Activated gamma-delta T cell treated with Interleukin-2 at 50 U/mL for 16 hours (primary cell): ENCODE measurements at places on chromosomes 13 and 19.

GRCh38 chr13:51015973-51016372 lies 95.1 kb downstream of the C13orf42 start:
- DNase-seq: no peak

GRCh38 chr19:40414542-40415535 lies 1.7 kb upstream of the PRX start:
- no peak for DNase-seq

- no peak for DNase-seq
These were observed 65.6 kb upstream of the TDRD3 start for GRCh38 chr13:60331249-60332012.

DNA sequence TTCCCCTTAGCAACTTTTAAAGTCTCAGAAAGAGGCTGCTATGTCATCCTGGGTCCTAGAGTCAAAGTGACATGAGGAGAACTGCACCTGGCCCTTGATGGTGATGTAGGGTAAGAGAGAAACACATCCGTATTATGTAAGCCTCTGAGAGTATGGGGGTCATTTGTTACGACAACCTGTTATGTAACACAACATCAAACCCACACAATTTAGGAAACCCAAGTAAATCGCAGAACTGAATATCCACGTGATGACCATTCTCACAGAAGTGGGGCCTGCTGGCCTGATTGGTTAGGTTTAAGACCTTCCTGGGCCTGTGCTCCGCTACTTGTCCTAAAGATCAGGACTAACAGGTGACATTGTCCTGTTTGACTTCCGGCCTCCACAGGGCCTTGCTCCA lies 15.3 kb upstream of the B3GLCT start:
- no peak for DNase-seq
